ENCODE measurements at places on chromosomes 3 and 15.

DNA sequence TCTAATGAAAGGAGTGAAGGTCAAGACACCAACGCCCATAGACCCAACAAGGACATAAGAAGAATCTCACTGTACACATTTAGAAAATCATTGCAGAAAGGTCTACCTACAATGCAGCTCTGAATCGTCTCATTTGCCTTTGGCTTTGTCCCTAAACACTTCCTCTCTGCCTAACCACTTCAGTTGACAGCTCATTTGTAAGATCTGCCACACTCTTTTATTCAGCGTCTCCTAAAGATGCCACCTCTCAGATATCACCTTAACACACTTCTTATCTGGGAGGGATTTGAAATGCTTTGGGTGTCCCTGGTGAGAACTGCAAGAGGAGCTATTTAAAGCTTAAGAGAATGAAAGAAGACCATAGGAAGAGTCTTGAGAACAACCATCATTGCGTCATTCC is 38.7 kb downstream of the RAB27A start:
- no peak for DNase-seq

- peak; percentile 73 for DNase-seq
These were observed 127.8 kb downstream of the HCN4 start for GRCh38 chr15:73240866-73241499.

GRCh38 chr15:67080118-67080899 is 14.9 kb downstream of the SMAD3 start:
- DNase-seq, result no peak

DNA sequence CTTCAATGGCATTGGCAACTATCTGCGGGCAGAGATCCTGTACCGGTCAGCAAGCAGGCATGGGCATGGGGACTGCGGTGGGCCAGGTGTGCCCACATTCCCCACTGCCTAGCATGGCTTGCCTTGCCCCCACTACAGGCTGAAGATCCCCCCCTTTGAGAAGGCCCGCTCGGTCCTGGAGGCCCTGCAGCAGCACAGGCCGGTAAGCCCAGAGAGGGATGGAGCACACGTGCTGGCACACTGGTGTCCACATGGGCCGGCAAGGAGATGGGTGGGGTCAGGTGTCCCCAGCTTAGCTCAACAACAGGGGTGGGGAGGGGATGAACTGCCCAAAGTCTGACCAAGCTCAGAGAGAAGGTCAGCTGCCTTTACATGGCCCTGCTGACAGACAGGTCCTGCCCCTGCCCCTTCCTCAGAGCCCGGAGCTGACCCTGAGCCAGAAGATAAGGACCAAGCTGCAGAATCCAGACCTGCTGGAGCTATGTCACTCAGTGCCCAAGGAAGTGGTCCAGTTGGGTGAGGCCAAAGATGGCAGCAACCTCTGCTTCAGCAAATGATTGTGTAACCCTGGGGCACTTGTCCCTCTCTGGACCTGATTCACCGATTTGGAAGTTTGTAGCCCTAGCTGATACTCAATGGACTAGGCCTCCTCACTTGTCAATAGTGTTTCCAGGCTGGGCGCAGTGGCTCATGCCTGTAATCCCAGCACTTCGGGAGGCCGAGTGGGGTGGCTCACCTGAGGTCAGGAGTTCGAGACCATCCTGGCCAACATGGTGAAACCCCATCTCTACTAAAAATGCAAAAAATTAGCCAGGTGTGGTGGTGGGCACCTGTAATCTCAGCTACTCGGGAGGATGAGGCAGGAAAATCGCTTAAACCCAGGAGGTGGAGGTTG is 5.6 kb downstream of the NEIL1 start:
- DNase-seq, result no peak

- no peak for DNase-seq
These were observed 172.5 kb downstream of the NTRK3 start for GRCh38 chr15:88083811-88084760.

DNA sequence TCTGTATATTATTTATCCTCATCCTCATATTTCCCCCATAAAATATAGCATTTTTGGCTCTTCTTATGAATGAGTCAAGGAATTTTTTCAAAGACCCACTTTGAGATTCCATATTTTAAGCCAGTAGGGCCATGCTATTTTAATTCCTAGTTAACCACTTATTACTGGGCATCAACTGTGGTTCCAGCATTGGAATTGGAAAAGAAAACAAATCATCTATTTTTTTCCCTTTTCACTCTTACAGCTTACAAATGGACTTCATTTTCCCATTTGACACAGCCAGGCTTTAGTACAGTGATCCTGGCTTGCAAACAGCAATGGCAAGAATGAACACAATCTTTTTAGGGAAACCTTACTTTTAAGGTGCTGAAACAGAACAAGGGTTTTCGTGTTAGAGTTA is 19.4 kb upstream of the PLCL2 start:
- no peak for DNase-seq

- DNase-seq, result no peak
These were observed 33.6 kb downstream of the KIF15 start for GRCh38 chr3:44795197-44795596.

- no peak for DNase-seq
These were observed 85.3 kb upstream of the RORA start for GRCh38 chr15:61314427-61314826.

DNA sequence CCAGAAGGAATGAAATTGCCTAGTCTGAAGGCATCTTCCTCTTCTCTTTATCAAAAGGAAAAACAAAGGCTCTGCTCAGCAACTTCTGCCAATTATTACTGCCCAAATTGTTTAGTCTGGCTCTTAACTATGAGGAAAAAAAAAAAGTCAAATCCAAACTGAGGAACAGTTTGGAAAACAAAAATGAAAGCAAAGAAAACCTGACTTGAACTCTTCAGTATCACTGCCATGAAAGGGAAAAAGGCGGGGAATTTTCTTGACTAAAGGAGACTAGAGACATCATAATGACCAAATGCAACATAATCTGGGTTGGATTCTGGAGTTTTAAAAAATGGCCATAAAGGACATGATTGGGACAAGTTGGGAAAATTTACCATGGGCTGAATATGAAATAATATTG is 156.3 kb downstream of the STT3B start:
- no peak for DNase-seq

DNA sequence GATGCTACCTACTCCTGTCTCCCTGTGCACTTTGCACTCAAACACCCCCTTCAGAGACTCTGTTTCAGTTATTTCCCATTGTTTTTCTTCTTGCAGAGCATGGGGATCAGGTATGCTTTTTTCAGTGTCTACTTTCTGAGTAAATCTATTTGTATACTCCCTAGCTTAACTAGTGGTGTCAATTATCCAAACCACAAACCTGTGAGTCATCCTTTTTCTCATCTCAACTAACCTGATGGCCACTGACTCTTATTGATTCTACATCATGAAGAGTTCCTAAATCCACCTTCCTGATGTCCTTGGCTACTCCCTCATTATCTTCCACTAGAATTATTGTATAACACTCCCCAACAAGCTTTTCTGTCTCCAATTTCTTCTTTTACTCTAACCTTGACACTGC is 68.0 kb downstream of the DIPK2A start:
- no peak for DNase-seq

- DNase-seq, result no peak
These were observed 73.7 kb downstream of the DNAJB8 start for GRCh38 chr3:128392818-128393544.

GRCh38 chr15:25832158-25832557 is 31.0 kb downstream of the ATP10A start:
- DNase-seq, result no peak

All from T-helper 2 cell (primary cell).